WERI-Rb-1 (cell line): ENCODE measurements at places on chromosomes 16 and 17.
A peak's percentile ranks its signal among the peaks of the same experiment; 100 is the strongest.

GRCh38 chr17:14771543-14771942 lies 470.7 kb downstream of the HS3ST3B1 start:
- no peak for DNase-seq

DNA sequence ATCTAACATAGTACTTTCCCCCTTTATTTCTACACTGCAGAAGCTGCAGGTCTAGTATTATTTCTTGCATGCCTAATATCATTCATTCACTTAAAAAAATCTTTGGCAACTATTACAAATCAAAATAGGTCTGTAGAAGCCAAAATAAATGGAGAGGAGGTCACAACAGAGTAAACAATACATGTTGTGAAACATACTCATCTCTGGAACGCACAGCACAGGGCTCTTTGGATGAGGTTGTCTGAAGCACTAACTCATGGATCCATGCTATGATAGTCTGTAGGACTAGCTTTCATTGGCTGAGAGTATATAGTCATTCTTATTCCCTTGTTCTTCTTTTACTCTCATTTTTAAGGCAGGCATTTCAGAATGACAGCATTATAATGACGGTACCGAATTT lies 21.3 kb downstream of the MYO1D start:
- no peak for DNase-seq

DNA sequence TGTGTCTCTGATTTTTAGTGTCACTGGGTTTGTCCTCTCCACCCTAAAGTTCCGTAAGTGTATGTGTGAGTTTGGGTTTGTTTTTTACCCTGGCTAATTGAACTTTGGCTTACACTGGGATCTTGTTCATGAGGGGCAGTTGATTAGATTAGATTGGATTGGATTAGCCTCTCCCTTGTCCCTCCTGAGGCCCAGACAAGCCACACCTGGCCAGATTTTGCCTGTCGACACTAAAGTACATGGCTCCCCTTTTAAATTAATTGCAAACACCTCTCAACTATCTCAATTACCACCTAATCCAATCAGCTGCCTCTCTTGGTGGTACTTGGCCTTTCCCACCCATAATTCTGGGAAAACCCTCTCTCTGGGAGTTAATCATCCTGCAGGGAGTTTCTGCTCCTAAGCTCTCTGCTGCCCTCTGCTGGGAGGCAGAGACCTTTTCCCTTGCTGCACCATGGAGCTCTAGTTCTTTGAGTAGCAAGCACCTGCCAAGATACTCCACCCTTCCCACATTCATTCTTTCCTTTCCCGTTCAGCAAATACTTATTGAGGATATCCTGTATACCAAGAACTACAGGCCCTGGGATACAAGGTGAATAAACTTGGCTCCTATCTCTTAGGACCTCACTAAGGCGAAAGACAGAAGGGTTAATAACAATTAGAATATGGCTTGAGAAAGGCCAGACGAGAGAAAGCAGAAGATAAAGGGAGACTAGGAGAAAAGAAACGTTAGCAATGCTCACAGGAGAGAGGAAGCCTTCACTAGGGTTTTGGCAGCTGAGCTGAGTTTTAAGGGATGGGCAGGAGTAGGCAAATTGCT lies 60.0 kb upstream of the MPHOSPH6 start:
- peak; percentile 82 for DNase-seq

GRCh38 chr16:56400458-56400857 lies 24.9 kb downstream of the AMFR start:
- no peak for DNase-seq

DNA sequence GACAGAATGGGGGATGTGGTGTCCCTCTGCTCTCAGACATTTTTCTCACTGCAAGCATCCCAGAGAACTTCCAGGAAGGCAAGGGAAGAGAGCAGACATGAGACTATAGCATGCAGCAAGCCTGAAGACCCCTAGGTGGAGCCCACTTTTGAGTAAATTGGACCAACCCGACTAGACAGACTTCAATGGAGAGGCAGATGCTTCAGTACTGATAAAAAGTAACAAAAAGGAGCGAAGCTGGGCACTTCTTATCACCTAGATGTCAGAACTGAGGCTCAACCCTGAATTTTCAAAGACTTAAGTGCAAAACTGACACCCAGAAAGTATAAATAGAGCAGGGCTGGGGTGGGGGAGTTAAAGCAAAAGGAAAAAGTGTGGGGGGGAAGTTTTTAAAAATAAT lies 130.8 kb downstream of the PMP22 start:
- DNase-seq, result no peak

DNA sequence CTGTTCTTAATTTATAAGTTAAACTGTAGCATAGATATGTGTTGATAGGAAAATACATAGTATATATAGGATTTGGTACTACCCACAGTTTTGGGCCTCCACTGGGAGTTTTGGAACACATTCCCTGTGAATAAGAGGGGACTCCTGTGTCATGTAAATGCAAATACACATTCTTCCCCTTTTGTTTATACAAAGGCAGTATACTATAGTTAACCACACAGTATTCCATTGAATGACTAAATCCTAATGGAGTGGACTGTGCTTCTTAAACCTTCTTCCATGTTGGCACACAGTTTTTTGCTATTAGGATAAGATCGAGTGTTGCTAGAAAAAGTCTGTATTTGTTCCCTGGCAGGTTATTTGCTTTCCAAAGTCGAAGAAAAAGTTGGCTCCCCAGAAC lies 22.2 kb downstream of the TAC4 start:
- no peak for DNase-seq

- no peak for DNase-seq
Observed at GRCh38 chr16:50434872-50435478, 66.2 kb upstream of the BRD7 start.

DNA sequence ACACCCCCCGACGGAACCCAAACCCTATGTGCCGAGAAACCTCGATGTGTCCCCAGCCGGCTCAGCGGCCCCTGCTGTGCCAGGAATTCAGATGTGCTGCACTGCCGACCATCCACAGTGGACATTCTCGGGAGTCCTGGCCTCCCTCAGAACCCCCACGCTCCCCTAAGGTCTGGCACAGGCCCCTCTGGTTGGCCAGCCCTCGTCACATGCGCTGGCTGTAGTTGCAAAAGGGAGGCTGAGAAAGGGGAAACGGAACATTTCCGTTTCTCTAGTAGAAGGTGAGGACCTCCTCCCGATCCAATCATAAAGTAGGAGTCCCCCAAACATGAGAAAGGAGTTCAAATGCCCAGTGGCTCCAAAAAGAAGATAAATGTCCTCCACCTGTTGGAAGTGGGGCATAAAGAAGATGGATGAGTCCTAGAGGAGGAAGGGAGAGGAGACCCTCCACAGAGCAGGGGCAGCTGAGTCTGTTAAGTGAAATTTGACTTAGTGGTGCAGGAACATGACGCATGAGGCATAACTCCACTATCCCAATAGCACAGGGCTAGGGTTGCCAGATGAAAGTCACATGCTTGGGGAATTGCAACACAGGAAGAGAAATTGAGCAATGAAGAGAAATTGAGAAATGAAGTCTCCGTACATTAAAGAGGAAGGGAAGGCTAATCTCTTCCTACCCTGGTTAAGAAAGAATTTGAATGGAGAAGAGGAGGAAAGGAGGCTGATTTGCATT lies 49.3 kb upstream of the WSB1 start:
- no peak for DNase-seq

DNA sequence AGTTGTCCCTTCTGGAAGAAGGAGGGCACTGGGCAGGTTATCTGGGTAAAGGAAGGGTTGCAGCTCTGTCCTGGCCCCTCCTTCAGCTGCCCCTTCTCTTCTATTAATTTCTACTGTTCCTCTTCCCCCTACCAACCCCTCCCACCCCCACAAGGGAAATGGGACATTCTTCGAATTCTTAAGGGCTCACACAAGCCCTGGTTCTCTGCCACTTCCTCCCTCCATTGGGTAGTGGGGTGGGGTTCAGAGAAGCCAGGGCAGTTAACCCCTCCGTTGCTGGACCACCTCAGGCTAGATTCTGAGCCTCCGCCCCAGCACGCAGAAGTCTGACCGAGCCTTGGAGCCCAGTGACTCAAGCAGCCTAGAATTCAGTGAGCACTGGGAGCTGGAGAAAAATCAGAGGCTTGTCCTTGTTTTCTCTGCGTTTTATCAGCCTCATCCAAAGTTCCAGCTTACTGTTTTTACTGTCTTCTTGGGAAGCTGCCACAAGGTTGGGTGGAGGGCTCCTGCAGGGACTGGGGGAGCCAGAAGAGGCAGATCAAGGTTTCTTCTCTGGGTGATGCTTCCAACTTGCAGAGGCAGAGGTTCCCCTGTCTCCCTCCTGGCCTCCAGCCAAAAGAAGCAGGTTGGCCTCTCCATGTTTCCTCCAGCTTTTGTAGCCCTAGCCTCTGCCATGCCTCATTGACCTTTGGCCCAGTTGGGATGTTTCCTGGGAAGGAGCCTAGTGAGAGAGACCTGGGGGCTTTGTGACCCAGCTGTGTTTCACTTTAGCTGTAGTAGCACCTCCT lies 10.2 kb downstream of the LASP1 start:
- DNase-seq, result no peak

- no peak for DNase-seq
Observed at GRCh38 chr16:87939562-87940423, 3.5 kb upstream of the CA5A start.

DNA sequence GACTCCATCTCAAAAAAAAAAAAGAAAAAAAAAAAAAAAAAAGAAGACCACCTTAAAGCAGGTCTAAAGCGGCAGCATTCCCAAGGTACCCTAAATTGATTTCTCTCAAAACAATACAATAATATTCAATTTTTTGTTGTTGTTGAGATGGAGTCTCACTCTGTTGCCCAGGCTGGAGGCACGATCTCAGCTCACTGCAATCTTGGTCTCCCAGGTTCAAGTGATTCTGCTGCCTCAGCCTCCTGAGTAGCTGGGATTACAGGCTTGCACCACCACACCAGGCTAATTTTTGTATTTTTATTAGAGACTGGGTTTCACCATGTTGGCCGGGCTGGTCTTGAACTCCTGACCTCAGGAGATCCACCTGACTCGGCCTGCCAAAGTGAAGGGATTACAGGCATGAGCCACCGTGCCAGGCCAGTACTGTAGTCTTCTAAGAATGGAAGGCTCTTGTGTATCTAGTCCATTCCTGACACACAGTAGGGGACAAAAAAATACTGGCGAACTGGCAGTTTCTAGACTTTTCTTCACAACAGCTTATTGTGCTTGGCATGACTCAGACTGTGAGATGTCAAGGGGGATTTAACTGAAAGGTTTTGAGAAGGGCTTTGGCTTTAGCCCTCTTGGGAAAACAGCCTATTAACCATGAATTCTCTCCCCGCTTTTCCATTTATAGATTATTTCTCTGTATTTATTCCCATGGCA lies 17.3 kb downstream of the CDR2 start:
- no peak for DNase-seq

DNA sequence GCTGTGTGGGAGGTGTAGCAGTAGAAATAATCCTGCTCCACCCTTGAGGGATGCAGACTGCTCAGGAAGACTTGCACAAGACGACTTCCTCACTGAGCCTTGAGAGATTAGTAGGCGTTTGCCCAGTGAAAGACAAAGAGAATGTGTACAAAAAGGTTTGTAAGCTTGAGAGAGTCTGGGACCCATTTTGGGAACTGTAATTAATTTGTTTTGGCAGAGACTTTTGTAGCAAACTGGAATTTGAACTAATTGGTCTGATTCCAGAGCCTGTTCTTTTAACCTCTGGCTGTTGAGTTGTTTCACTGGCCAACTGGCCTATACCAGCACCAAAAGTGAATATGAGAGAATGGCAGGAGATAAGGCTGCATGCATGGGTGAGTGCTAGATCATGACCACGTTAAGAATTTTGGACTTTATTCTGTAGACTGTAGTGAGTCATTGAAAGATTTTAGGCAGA lies 75.5 kb downstream of the AATF start:
- DNase-seq, result no peak

GRCh38 chr16:47374629-47375028 lies 86.2 kb downstream of the ITFG1 start:
- no peak for DNase-seq

- no peak for DNase-seq
Observed at GRCh38 chr17:78000341-78000740, 41.8 kb downstream of the TNRC6C start.

DNA sequence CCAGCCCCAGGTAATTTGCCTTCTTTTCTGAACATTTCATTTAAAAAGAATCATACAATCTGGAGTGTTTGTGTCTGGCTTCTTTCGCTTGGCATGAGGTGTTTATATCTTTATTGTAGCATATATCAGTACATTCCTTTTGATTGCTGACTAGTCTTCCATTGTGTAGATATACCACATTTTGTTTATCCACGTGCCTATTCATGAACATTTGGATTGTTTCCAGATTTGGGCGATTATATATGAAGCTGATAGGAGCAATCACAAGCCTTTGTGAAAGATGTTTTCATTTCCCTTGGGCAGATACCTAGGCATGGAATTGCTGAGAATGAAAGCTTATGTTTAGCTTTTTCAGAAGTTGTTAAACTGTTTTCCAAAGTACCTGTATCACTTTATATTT lies 120.3 kb downstream of the AATF start:
- no peak for DNase-seq

GRCh38 chr17:34146440-34147043 lies 108.5 kb upstream of the CCL2 start:
- DNase-seq, result peak; percentile 88

GRCh38 chr17:31390748-31391495 lies 553 bp upstream of the RAB11FIP4 start:
- no peak for DNase-seq

- peak; percentile 75 for DNase-seq
Observed at GRCh38 chr17:36657763-36658490, 56.5 kb downstream of the MRM1 start.

GRCh38 chr16:28494121-28494851 lies at the start of gene APOBR:
Gene APOBR, plus strand, starts transcription at chr16:28494643. Its CDS starts 39 bp downstream, at chr16:28494682.
- no peak for DNase-seq

DNA sequence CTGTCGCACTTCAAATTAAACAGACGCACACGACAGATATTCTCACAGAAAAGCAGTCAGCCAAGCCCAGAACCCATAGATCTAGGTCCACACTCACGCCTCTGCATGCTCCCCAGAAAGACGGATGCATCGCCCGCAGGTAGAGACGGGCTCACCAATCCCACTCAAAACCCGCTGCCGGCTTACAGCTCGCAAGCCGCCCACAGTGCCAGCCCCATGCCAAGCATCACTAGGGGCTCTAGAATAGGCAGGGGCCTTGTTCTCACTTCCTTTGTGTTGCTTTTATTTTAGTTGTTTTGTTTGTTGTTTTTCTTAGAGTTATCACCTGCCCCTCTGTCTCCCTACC lies 336 bp upstream of the BMERB1 start:
- peak; percentile 8 for DNase-seq

DNA sequence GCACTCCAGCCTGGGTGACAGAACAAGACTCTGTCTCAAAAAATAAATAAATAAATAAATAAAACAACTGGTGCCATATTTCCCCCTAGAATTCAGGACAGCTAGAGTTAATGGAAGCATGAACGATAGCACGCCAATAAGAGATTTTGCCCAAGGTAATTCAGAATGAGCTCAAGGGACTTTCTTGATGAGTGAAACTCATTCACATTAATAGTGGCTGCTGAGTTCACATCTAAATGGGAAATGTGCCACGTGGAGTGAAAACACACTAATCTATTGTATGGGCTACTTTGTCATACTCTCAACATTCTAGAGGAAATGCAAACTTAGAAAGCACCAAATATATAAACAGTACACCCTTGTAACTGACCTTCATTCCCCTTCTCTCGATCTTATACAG lies 47.4 kb upstream of the PSMD7 start:
- no peak for DNase-seq
